ENCODE measurements at places on chromosomes 3 and 15. TPM values are rescaled to one million over a fixed set of nuclear protein-coding genes. Genes with fewer than 3 reads are reported as not detected.

The TMCO5A gene
- total RNA-seq: not detected

The THSD4 gene
- not detected for total RNA-seq

The INKA1 gene
- total RNA-seq: 0.37 TPM

The CACNA2D3 gene
- not detected for total RNA-seq

The IL17RE gene
- total RNA-seq: 0.24 TPM

The RTP3 gene
- not detected for total RNA-seq

The CDCP1 gene
- 0.59 TPM for total RNA-seq

The CFAP44 gene
- 0.76 TPM for total RNA-seq

The CYP8B1 gene
- not detected for total RNA-seq

The GPR15 gene
- total RNA-seq: 0.26 TPM

DNA sequence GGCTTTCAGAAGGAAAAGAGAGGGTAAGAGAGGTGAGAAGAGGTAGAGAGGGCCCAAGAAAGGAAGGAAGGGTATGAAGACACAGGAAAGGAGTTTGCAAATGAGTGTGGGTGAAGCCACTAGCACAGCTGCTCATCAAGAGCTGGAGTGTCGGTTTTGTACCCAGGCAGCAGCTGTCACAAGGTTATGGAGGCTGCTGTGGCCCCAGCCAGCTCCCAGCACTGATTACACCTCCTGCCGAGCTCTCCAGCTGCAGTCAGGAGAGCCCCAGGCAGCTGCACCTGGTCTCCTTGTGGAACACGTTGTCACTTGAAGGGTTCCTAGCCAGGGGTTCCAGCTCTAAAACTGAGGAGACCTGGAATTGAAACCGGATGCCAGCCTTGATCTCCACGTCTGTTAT, 60.4 kb upstream of the CHD2 start:
- H3K27me3 ChIP-seq: no peaks in the 10 kb centered on the region
- DNase-seq: peak; percentile 66
- peak overlapping the region; percentile 28 for H3K4me3 ChIP-seq

DNA sequence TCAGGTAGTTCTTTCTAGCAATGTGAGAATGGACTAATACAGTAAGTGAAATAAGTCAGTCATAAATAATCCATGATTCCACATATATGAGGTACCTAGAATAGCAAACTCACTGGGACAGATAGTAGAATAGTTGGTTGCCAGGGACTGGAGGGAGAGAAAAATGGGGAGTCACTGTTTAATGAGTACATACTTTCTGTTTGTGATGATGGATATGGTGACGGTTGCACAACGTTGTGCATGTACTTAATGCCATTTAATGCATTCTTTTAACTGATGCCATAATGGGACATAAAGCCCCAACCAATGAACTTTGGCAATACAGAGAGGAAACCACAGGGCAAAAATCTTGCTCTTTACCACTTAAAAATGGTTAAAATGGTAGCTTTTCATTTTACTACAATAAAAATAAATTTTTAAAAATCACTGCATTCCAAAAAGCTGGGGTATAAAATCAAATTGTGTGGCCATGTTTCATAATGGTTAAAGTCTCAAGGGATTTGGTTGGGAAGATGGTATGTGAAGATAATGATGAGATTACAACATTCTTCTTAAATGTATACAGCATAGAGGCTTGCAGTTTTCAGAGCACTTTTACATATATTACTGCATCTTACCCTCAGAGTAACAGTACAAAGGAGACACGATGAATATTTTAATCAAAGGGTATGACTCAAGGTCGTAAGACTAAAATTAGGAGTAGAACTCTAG, 45.2 kb downstream of the ADAM10 start:
- no peaks in the 10 kb centered on the region for H3K27me3 ChIP-seq
- peaks cover 43% of the 10 kb centered on the region for H3K36me3 ChIP-seq
- no peak for DNase-seq
- H3K4me1 ChIP-seq: peaks cover 58% of the 10 kb centered on the region
- no peak overlapping the region for H3K4me3 ChIP-seq

GRCh38 chr15:58269455-58270414, 131.6 kb downstream of the AQP9 start:
- peaks cover 2% of the 10 kb centered on the region for H3K36me3 ChIP-seq
- H3K27ac ChIP-seq: no peak overlapping the region
- no peak overlapping the region for H3K4me3 ChIP-seq
- H3K4me1 ChIP-seq: peaks cover 11% of the 10 kb centered on the region

DNA sequence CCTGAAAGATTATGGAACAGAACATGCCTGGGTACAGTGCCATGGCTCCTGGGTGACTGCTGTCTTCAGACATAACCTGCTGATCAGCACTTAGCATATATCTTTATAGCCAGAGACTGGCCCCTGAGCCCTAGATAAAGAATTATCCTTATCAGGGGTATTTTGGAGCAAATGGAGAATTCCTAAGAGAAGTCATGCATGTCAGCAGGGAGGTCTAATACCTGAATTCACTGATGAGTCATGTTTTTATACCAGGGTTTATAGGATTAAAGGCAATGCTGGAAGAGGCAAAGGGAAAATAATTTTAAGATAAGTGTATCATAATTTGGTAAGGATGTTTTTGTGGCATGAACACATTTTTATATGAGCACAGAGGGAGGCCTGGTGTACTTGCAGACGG, 159.8 kb downstream of the ADAMTSL3 start:
- no peak overlapping the region for H3K4me3 ChIP-seq
- peaks cover 9% of the 10 kb centered on the region for H3K27me3 ChIP-seq
- DNase-seq: no peak
- H3K27ac ChIP-seq: no peak overlapping the region
- H3K36me3 ChIP-seq: no peaks in the 10 kb centered on the region

- H3K36me3 ChIP-seq: no peaks in the 10 kb centered on the region
- H3K27me3 ChIP-seq: peaks cover 2% of the 10 kb centered on the region
- peaks cover 21% of the 10 kb centered on the region for H3K4me1 ChIP-seq
- H3K4me3 ChIP-seq: no peak overlapping the region
Measured at GRCh38 chr3:31105438-31106077, 211.1 kb upstream of the GADL1 start.

- no peak overlapping the region for H3K4me3 ChIP-seq
- H3K36me3 ChIP-seq: peaks cover 4% of the 10 kb centered on the region
- peak; percentile 42 for DNase-seq
- H3K27ac ChIP-seq: peak overlapping the region; percentile 56
Measured at GRCh38 chr3:12929801-12930200, 88.4 kb upstream of the RPL32 start.

DNA sequence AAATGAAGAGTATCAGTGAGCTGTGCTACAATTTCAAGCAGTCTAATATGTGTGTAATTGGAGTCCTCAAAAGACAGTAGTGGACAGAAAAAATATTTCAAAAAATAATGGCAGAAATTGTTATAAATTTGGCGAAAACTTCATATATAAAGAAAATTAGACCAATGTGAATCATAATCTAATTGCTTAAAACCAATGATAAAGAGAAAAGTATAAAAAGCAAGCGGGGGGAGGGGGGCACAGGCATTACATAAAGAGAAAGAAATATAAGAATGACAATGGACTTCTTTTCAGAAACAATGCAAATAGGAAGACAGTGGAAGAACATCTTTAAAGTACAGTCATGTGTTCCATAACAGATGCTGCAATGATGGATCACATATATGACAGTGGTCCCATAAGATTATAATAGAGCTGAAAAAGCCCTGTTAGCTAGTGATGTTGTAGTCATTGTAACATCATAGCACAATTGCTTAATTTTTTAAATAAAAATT, 7.9 kb upstream of the PXYLP1 start:
- no peak overlapping the region for H3K27ac ChIP-seq
- no peak for DNase-seq
- H3K36me3 ChIP-seq: no peaks in the 10 kb centered on the region
- H3K27me3 ChIP-seq: no peaks in the 10 kb centered on the region
- H3K4me1 ChIP-seq: no peaks in the 10 kb centered on the region

DNA sequence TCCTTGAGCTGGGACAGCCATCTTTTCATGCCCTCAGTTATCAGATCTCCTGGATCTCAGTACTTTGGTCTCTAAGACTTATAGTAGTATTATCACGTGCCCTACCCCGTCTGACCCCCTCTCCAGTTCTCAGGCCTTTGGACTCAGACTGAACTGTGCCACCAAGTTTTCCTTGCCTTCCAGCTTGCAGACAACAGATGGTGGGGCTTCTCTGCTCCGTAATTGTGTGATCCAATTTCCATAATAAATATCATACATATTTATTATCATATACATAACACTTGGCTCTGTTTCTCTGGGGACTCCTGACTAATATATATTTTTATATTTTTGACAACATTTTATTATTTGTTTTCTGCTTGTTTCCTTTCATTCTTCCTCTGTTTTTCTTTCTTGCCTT, 458.8 kb upstream of the SEMA6D start:
- no peak for DNase-seq
- no peak overlapping the region for H3K4me3 ChIP-seq
- no peaks in the 10 kb centered on the region for H3K36me3 ChIP-seq
- H3K27me3 ChIP-seq: peaks cover 3% of the 10 kb centered on the region

DNA sequence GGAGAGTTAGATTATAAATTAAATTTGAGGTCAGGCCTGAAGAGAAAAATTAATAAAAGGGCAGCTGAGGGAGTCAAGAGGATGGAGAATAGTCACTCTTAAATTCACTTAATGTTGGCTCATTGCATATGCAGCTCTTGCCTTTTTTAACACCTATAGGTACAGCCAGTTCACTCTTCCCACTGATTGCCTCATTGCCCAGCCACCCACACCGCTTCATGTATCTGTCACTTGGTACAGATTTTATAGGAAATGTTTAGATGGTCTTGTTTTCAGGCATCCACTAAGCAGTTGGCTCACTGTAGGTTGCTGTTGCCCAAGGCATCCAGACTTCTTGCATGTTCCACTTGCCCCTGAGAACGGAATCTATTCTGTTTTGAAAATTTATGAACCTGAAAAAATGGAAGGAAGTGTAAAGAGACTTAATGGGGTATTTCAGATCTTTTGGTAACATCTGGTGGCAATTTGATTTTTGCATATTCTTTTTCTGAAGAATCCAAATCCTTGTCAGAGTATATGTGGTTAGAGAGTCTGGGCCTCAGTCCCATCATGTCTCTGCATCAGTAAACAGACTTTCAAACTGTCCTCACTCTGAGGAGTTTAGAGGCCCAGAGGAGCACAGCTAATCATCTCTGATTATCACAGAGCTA, 151.9 kb downstream of the RBPMS2 start:
- no peak overlapping the region for H3K4me3 ChIP-seq
- H3K4me1 ChIP-seq: peaks cover 90% of the 10 kb centered on the region
- DNase-seq: peak; percentile 73
- peak overlapping the region; percentile 96 for H3K27ac ChIP-seq
- H3K36me3 ChIP-seq: peaks cover 8% of the 10 kb centered on the region

GRCh38 chr3:79039192-79039591, 728.6 kb downstream of the ROBO1 start:
- no peaks in the 10 kb centered on the region for H3K4me1 ChIP-seq
- no peaks in the 10 kb centered on the region for H3K27me3 ChIP-seq
- DNase-seq: no peak
- no peak overlapping the region for H3K4me3 ChIP-seq
- no peak overlapping the region for H3K27ac ChIP-seq

DNA sequence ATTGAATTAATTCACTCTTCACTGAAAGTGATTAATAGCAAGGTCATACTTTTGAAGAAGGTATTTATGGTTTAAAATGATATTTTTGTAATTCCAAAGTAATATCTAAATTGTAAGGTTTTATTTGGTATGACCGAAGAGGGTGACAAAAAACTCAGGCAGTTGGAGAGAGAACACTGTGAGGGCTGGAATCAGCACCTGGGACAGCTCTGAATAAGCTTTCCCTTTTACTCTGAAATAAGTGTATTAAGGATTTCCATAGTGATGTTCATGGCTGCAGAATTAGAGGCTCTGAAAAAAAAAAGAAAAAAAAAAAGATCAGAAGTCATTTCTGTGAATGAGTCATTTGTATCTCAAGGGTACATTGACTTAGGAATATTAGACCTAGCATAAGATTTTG, 299.5 kb downstream of the IL5RA start:
- peaks cover 14% of the 10 kb centered on the region for H3K27me3 ChIP-seq
- no peaks in the 10 kb centered on the region for H3K36me3 ChIP-seq
- no peak overlapping the region for H3K27ac ChIP-seq
- H3K4me1 ChIP-seq: no peaks in the 10 kb centered on the region
- no peak overlapping the region for H3K4me3 ChIP-seq

DNA sequence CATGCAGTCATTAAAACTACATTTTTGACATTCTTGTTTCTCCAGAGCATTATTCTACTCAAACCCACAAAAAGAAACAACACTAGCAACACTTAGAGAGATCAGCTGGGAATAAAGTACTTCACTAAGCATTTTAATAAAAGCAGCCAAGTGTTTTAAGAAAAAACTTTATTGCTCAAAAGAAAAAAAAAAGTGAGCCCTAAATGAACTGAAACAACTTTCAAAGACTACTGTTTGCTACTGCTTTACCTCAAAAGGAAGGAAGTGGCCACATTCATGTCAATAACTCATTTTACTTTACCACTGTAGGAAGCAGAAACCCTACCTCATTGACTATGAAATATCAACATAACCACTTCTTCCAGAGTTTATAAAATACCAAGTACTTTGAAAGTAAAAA, 91.3 kb downstream of the UACA start:
- no peaks in the 10 kb centered on the region for H3K27me3 ChIP-seq
- H3K27ac ChIP-seq: no peak overlapping the region
- DNase-seq: no peak
- H3K36me3 ChIP-seq: no peaks in the 10 kb centered on the region
- peaks cover 15% of the 10 kb centered on the region for H3K4me1 ChIP-seq

DNA sequence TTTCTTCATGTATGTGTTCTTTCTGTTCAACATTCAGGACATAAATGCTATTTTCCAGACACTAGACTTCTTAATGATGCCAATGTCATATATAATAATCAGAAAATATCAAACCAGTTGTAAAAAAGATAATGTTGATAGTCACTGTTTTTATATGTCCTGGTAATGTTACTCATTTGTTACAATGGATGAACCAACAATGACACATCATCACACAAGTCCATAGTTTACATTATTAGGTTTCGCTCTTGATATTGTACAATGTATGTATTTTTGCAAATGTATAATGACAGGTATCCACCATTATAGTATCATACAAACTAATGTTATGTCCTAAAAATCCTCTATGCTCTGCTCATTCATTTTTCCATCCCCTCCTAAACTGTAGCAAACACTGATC, 243.8 kb upstream of the CDIN1 start:
- no peak for DNase-seq
- no peak overlapping the region for H3K27ac ChIP-seq
- no peaks in the 10 kb centered on the region for H3K4me1 ChIP-seq
- H3K4me3 ChIP-seq: no peak overlapping the region
- no peaks in the 10 kb centered on the region for H3K27me3 ChIP-seq

DNA sequence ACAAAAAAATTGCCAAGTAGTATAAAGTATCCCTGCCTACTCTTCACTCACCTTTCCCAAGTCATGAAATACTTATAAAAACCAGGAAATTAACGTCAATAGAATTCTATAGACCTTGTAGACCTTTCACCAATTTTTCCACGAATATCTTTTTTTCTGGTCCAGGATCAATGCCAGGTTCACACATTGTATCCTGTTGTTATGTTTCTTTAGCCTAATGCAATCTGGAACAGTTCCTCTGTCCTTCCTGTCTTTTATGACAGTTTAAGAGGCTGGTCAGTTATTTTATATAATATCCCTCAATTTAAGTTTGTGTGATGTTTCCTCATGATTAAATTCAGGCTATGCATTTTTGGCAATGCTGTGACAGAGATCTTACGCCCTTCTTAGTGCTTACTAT, 63.2 kb upstream of the MAGI1 start:
- no peaks in the 10 kb centered on the region for H3K4me1 ChIP-seq
- H3K36me3 ChIP-seq: no peaks in the 10 kb centered on the region
- H3K27ac ChIP-seq: no peak overlapping the region
- no peak overlapping the region for H3K4me3 ChIP-seq
